ENCODE measurements at places on chromosomes 3 and 15. TPM values are rescaled to one million over a fixed set of nuclear protein-coding genes. Genes with fewer than 3 reads are reported as not detected.

The MANF gene
- 35.6 TPM for total RNA-seq

The MCTP2 gene
- 31.6 TPM for total RNA-seq

The ANKUB1 gene
- not detected for total RNA-seq

The CIAO2A gene
- 57.1 TPM for total RNA-seq

DNA sequence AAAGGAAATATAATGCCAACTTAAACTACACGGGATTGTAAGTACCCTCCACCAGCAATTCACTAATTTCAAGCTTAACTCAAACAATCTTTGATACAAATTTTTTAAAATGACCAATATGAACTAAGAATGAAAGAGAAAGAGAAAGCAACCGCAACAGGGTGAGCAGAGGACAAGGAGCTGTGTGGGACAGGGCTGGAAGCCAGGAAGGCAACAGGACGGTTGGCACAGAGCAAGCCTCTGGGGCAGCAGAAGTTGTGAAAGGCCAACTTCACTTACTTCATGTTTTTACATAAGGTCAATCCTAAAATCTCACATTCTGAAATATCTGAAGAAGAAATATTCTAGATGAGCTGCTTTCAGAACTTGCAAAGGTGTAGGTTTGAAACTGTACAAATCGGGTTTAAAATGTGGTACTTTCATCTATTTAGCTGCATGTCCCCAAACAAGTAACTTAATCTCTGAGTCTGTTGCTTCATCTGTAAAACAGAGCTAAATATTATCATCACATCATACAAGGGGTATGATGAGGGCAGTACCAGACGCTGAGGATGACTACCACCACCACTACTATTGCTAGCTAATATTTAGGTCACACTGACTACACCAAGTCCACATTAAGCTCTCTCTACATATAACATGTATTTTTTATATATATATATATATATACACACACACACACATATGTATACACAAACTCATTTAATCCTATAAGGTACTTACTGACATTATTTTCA lies 101.7 kb downstream of the IGSF11 start:
- H3K27ac ChIP-seq, result no peak overlapping the region
- no peaks in the 10 kb centered on the region for H3K36me3 ChIP-seq
- DNase-seq, result peak; percentile 68
- peaks cover 5% of the 10 kb centered on the region for H3K4me1 ChIP-seq
- no peaks in the 10 kb centered on the region for H3K27me3 ChIP-seq
- no peak overlapping the region for H3K4me3 ChIP-seq

GRCh38 chr3:32709346-32709745 lies 24.4 kb downstream of the CNOT10 start:
- no peak overlapping the region for H3K27ac ChIP-seq
- H3K4me1 ChIP-seq, result no peaks in the 10 kb centered on the region
- H3K36me3 ChIP-seq, result peaks cover 1% of the 10 kb centered on the region
- DNase-seq, result no peak

GRCh38 chr3:106850437-106850836 lies 526.8 kb upstream of the CCDC54 start:
- no peaks in the 10 kb centered on the region for H3K4me1 ChIP-seq
- DNase-seq, result no peak
- no peaks in the 10 kb centered on the region for H3K36me3 ChIP-seq
- H3K4me3 ChIP-seq, result no peak overlapping the region
- H3K27ac ChIP-seq, result no peak overlapping the region

DNA sequence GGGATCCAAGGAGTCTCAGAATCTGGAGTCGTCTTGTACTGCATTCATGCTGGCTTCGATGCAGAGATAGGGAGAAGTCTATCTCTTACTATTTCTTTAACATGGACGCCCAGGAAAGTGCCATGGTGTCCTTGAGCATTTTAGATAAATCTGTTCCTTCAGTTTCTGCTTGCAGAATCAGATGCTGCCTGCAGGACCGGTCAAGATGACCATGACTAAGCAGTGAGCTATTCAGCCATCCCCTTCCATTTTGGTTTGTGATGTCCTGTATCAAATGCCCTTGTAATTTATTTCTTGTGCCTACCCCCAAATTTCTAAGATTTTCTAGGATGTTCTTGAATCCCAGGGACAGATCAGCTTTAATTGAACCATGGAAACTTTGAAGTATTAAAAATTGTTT lies 139.4 kb upstream of the TP63 start:
- H3K27me3 ChIP-seq, result no peaks in the 10 kb centered on the region
- DNase-seq, result no peak
- no peak overlapping the region for H3K4me3 ChIP-seq
- H3K4me1 ChIP-seq, result no peaks in the 10 kb centered on the region
